ENCODE measurements at places on chromosomes 7 and 10. TPM values are rescaled to one million over a fixed set of nuclear protein-coding genes. Genes with fewer than 3 reads are reported as not detected.

Gene CHCHD2
- 200 TPM for total RNA-seq

Gene SRRM3
- 0.64 TPM for total RNA-seq

Gene ELN
- total RNA-seq, result 0.64 TPM

Gene CALHM2
- 19.6 TPM for total RNA-seq

Gene FEZF1
- total RNA-seq, result not detected

Gene RBP3
- not detected for total RNA-seq

Gene CYP17A1
- not detected for total RNA-seq

Gene PKD2L1
- total RNA-seq, result not detected

Gene CFAP70
- 0.43 TPM for total RNA-seq

Gene FZD8
- total RNA-seq, result 11.2 TPM

Gene ING3
- total RNA-seq, result 11.9 TPM

Gene TMEM270
- not detected for total RNA-seq

Gene CYP2W1
- total RNA-seq, result not detected

Gene MMP21
- not detected for total RNA-seq

Gene SPDYE2B
- total RNA-seq, result not detected

Gene TEX36
- total RNA-seq, result not detected

Gene PTF1A
- not detected for total RNA-seq

Gene GARIN1A
- 0.64 TPM for total RNA-seq

Gene SP4
- 3.9 TPM for total RNA-seq

Gene AKR1C8
- total RNA-seq, result not detected

Gene ADCY1
- 0.32 TPM for total RNA-seq

Gene PSMG3
- total RNA-seq, result 30.9 TPM

Gene EPHA1
- total RNA-seq, result 0.32 TPM

Gene ANKRD30A
- 0.97 TPM for total RNA-seq

Gene CCDC126
- total RNA-seq, result 14.5 TPM

Gene IFIT1B
- not detected for total RNA-seq

Gene ATRNL1
- total RNA-seq, result 8.4 TPM

Gene KCNH2
- 0.64 TPM for total RNA-seq

Gene RHOBTB1
- total RNA-seq, result 42.2 TPM

Gene TACC2
- 5.6 TPM for total RNA-seq

Gene LEP
- total RNA-seq, result not detected

Gene SPDYE9
- total RNA-seq, result not detected

Gene SKIDA1
- 0.32 TPM for total RNA-seq

Gene MKX
- total RNA-seq, result 6.9 TPM

Gene CLDN3
- total RNA-seq, result not detected

Gene MYO3A
- total RNA-seq, result not detected

Gene NPC1L1
- not detected for total RNA-seq

Gene NUDT13
- total RNA-seq, result 3.2 TPM

Gene POU6F2
- 0.32 TPM for total RNA-seq

Gene GPR26
- total RNA-seq, result not detected

Gene PTPN20
- under 0.01 TPM for total RNA-seq

Gene DHX32
- 40.3 TPM for total RNA-seq

Gene SUN1
- total RNA-seq, result 73.4 TPM

Gene FAM241B
- total RNA-seq, result not detected

Gene ZCWPW1
- 0.43 TPM for total RNA-seq

Gene HGF
- total RNA-seq, result 60.6 TPM

Gene ZNF425
- total RNA-seq, result 2.9 TPM

Gene JMJD1C
- total RNA-seq, result 98.4 TPM

Gene ZNF33B
- total RNA-seq, result 7.8 TPM

Gene TMED4
- total RNA-seq, result 54.4 TPM

Gene TMEM139
- not detected for total RNA-seq

Gene C10orf105
- not detected for total RNA-seq

Gene ABCC2
- 0.32 TPM for total RNA-seq

Gene LIPF
- not detected for total RNA-seq

Gene FAM25A
- total RNA-seq, result not detected

Gene CPVL
- not detected for total RNA-seq

All from fibroblast of villous mesenchyme (primary cell).